Activated CD8-positive, alpha-beta memory T cell treated with anti-CD3 and anti-CD28 coated beads for 24 hours (primary cell): ENCODE measurements at places on chromosomes 2 and 18.

DNA sequence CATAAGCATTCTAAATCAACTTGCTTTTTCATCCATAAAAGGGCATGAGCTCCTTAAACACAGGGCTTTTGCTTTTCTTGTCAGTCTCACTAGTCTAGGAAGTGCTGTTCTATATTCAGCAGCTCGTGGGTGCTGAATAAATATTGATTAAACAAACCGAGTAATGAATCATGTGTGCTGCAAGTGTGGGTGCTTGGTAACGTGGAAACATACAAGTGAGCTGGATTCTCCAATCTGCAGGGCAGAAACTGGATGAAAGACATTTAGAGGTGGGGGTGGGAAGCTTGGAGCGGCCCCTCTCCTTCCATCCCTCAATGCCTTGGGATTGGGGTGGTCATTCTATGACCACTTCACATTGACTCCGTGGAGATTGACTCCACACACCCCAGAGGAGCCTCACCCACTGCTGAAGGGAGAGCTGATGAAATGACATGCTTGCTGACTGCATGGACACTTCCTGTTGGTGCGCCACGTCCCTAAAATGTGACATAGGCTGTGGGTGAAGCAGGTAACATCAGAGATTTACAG lies 114.6 kb downstream of the DOCK10 start:
- peak; percentile 86 for DNase-seq

DNA sequence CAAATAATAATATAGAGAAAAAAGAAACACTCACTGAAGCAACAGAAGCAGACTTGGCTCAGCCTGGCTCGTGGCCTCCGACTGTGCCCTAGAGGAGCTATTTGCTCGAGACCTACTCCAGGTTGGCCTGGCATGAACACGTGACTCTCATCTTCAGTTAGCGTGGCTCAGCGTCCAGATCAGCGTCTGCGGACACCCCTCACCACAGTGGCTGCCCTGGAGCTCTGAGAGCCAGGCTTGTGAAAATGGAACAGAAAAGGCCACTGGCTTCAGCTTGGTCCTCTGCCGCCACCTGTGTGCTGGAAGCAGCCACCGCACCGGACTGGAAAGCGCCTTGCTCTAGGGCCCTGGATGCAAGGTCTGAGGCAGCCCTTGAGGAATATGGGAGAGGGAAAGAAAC lies 1184.0 kb upstream of the GYPC start:
- no peak for DNase-seq

- no peak for DNase-seq
Measured at GRCh38 chr2:24258718-24259117, 83.9 kb downstream of the FAM228A start.

DNA sequence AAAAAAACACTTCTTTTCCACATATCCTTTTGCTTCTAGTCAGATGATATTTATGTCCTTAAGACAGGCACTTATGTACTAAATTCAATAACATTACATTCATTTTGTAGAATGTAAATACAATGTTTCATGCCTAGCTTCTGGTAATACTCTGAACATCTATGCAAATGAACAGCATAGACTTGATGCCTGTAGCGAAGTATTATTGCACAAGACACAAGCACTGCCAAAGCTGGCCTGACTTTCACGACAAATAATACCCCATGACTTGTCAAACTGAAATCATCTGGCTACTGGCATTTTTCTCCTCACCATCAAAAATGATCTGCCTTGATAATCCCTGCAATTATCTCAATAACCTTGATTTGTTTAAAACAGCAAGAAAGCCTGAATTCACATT lies 101.3 kb downstream of the L3MBTL4 start:
- no peak for DNase-seq

- DNase-seq: no peak
Measured at GRCh38 chr2:95043300-95044093, 18.0 kb downstream of the MAL start.

DNA sequence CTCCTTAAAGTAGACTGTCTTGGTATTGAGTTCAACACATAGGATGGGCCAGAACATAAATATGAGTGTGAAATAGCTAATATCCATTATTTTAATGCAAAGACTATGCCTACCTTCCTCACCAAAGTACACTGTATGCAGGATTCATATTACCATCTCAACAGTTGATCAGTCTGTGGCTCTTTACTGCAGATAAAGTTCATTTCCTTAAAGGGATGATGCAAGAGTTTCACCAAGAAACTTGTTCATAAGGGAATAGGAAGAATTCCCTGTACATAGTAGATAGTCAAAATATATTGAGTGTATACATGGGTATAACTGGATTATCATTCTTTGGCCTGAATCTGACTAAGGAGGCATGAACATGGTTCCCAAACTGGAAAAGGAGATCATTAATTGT lies 35.0 kb downstream of the MARS2 start:
- DNase-seq: no peak

DNA sequence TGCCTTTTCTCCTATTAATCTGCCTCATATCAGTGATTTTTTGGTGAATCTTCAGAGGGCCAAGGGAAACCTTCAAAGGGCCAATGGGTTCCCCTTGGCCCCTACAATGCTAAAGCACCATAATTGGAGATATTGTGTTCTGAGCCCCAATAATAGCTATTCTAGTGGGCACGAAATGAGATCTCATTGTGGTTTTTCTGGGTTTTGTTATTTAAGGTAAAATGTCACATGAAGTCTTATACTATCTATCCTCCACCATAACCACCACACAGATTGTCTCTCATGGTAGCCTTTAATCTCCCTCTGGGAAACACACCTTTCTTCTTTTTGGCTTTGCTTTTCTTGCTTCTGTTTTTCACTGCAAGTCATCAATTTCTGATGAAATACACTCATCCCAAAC lies 152.8 kb downstream of the B3GNT2 start:
- no peak for DNase-seq

GRCh38 chr18:52582516-52582915 lies 242.5 kb downstream of the DCC start:
- no peak for DNase-seq

DNA sequence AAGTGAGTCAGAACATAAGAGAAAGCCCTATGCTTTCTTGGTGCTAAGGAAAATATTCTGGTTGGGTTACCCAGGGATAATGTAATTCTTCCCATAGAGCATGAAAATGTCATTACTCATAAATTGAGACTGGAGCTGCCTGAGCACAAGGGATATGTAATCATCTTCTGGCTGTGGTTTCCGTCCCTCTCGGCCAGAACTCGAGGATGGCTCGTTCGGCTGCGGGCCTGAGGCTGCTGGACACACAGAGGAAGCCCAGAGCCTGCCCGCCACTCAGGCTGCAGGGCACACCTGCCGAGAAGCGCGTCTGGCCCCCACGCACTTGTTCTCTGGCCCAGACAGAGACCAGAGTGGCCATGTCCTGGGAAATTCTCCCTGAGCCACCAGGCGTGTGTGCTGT lies 104.9 kb downstream of the ASAP2 start:
- DNase-seq: no peak

DNA sequence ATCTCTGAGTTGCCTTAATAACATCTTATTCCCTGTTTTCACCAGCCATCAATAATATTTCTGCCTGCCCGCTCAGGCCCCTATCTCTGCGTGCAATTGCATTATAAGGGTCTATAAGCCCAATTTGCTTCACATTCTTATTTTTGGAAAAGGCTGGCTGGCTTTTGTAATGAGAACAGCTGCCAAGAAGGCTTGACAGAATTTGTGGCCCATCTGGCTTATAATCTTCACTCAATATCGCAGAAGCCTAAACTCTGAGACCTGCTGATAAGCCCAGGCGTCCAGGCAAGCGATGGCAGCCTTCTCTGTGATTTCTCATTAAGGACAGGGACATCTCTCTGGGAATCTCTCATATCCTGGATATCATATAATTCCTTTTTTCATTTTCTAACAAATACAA lies 1618.6 kb upstream of the CELF4 start:
- no peak for DNase-seq

DNA sequence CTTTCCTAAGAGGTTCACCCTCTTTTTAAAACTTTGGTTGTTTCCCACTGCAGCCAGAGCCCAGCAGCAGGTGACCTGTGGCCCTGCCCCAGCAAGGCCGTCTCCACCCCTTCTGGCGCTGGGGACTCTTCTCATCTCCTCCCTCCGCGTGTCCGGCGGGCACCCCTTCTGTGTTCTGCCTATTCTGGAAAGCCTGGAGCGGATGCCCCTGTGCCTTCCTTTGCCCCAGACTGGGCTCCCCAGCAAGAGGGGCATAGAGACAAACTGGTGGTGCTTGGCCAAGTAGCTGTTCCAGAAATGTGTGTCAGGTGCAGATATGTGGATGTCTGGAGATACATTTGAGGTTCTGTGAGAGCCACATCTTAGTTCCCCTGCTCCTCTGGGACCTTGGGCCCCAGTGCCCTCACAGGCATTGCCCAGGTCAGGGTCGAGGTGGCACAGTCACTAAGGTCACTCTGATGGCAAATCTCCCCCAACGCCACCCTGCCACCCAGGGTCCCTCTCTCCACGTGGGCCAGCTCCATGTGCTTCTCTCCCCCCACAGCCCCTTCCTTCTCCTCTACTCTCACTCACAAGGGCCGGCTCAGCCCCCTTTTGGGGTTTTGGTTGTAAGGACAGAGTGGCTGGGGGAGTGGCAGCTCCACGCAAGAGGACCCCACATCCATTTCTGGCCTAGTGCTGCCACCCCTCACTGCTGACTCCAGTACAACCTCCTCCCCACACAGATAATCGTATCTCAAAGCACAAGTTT lies 35.5 kb upstream of the TAF1B start:
- DNase-seq: no peak

DNA sequence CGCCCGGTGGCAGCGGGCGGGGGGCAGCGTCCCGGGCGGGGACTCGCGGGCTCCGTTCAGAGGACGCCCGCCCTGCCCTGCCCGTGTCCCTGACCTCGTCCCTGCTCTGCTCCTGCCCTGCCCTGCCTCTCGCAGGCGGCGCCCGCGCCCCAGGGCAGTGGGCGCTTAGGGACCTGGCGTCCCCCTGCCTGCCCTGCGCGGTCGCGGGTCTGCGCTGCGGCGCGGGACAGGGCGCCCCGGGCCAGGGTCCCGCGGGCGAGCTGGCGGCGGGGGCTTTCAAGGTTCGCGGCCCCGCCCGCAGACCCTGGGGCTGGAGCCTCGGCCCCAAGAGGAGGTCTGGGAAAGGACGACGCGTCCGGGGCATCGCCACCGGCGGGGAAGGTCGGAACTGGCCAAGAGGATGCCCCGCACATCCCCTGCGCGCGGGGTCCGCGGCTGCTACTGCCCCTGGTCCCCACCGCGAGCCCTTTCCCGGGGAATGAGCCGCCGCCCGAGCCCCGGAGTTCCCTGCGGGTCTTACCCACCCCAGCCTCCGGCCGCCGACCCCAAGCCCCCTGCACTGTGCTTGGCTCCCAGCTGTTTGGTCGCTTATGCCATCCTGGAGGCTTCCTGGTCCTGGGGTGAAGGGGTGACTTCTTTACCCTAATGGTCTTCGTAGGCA lies 679 bp downstream of the RNF144A start:
- no peak for DNase-seq

- DNase-seq: no peak
Measured at GRCh38 chr2:30298302-30298701, 67.0 kb downstream of the LBH start.

DNA sequence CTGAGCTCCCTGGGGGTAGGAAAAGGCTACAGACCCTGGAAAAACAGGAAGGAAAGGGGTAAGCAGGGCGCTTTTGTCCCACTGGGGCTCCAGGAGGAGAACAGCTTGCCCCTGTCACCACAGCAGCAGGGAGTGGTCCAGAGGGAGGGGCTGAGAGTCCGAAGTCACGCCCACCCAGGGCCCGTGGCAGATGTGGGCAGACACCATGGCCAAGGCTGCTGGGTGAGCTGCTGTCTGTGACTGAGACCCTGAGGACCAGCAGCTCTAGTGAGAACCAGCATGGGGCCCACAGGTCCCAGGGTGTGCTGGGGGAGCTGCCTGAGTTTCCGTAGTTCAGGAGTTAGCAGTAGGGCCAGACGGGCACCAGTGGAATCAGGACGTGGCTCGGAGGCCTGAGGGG lies 162.0 kb downstream of the SPP2 start:
- DNase-seq: no peak

GRCh38 chr2:62344472-62344871 lies 148.6 kb downstream of the B3GNT2 start:
- DNase-seq: no peak

DNA sequence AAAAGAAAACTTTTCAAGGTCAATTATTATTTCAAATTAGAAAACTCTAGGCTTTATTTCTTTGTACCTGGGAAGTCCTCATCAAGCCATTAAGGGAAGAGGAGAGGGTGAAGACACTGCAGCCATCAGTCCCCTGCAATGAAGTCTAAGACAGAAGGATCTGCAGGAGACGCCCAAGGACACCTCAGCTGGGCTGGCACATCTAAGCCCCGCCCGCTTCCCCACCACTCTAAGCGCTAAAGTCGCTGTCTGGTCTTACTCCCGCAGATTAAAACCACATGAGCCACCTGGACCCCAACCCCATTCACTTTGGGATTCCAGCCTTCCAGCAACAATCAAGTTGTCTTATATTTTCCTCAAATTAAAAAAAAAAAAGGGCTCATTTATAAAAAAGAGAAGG lies 104.4 kb downstream of the AFF3 start:
- no peak for DNase-seq

DNA sequence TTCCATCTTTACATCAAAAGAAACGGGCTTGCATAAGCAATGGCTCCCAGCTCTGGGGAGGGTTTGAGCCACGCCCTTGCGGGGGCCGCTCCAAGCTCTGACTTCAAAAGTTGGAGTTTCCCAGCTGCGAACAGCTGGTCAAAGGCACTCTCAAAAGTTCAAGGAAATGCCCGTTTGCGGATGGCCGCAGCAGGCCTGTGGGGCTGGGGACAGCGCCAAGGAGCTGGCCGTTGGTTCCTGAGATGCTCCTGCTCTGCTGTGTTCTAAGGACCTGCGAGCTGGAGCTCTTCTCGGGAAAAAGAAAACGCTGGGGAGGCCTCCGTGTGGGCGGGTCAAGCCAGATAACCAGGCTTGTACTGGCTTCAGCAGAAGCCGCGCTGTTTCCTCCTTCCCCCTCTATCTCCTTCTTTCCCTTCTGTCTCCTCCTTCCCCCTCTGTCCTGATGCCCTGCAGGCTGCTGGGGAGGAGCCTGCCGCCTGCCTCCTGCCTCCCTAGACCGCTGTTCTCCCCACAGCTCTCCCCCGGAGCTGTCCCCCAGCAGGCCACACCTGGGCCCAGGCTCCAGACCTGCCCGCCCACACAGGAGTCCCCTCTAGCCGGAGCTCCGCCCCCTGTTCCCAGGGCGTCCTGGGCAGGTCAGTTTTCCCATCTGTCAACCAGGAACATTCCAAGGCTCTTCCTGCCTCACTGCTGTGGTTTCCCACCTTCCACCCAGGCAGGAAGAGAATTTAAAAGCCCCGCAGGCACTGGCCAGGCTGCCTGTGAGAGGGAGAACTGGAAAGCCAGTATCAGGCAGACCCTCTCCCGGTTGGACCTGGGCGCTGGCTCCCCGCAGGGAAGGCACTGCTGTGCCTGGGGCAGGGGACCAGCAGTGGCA lies 14.1 kb downstream of the KLF11 start:
- no peak for DNase-seq

DNA sequence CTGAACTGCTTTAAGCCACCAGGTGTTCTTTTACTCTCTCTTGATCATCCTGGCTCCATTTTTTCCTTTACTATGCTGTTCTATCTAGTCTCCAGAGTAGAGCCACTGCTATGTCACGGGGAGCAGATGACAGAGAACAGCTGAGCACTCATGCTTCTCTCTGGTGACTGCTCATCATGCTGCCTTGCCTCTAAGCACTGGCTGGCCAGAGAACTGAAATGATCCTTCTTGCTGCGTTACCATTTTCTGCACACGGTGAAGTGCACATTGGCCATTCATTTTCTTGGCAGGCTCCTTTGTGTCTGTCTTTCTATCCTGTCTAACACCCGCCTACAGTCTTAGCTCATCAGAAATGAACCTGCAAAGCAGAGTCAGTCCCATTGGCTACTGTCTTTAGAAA lies 86.0 kb downstream of the KCTD1 start:
- DNase-seq: no peak

GRCh38 chr18:2102022-2102421 lies 469.3 kb downstream of the METTL4 start:
- no peak for DNase-seq
